ENCODE measurements at places on chromosomes 16 and 17.

GRCh38 chr16:27325736-27326135 is 12.0 kb downstream of the IL4R start:
- no peak for DNase-seq

GRCh38 chr17:41620583-41621434 is 3.6 kb downstream of the KRT17 start:
- no peak for DNase-seq

GRCh38 chr17:58694302-58694701 is 1.9 kb downstream of the RAD51C start:
- DNase-seq: no peak

DNA sequence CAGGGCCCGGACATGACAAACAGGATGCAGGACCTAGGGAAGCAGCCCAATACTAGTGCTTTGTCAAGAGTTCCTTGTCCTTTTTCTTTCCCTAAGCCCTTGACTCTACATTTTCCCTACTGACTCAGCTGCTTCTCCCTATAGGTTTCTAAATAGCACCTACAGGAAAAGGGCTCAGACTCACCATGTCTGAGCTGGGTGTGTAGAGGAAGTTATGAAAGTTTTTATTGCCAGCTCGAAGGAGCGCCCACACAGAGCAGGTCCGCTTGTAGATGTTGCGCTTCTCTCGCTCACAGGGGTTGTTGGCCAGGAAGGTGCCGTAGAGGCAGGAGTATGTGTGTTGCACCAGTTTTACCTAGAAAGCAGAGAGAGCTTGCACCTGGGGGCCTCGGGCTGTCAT is 10.6 kb downstream of the MTMR4 start:
- no peak for DNase-seq

GRCh38 chr17:4643676-4644075 is 2.2 kb upstream of the ALOX15 start:
- no peak for DNase-seq

- DNase-seq: no peak
These were observed 189.8 kb downstream of the KATNIP start for GRCh38 chr16:27739606-27740357.
